ENCODE measurements at places on chromosomes 1 and 21.
A peak's percentile ranks its signal among the peaks of the same experiment; 100 is the strongest.

- DNase-seq: no peak
Observed at GRCh38 chr1:3545363-3546047, 65.8 kb downstream of the MEGF6 start.

GRCh38 chr1:16719571-16720350 is 20.6 kb upstream of the RNU1-4 start:
- DNase-seq: no peak

DNA sequence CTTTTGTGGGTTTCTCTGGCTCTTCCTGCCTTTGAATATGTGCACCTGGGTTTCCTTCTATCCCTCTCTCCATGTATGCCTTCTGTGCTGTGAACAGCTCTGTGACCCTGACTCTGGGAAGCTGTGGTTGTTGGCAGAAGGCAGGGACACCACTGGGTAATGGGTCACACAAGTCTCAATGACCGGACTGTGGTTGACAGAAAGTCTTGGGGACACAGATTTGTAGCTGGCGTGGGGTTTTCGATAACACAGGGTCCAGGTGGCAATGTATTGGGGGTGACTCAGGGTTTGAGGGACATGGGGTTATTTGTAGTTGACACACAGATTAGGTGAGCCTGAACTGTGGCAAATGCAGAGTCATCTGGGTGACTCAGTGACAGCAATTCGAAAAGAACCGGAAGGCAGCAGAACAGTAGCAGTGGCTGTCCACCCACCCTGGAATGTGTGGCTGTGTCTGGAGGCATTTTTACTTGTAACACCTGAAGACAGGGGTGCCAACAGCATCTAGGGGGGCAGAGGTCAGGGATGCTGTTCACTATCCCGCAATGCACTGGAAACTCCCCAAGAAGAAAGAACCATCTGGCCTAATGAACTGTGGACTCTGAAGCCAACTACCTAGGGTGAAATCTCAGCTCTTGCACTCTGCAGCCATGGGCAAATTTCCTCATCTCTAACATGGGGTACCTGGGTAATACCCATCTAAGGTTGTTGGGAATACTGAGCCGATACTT is 13.0 kb upstream of the SLC6A9 start:
- no peak for DNase-seq

DNA sequence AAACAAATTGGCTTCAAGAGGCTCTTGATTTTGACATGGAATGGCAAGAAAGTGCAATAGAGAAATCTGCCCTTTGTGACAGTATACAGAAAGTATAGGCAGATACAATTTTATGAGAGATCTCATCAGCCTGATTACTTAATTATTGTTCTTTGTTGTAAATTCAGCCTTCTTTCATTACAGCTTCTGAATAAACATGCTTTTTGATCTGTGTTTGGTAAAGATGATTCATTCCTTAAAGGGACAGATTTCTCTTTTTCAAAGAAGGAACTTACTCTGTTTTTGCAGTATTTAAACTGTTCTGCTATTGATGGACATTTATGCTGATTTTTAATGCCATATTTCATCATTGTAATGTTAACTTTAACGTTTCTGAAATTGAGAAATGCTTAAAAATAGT is 13.7 kb upstream of the MPC2 start:
- DNase-seq: no peak

GRCh38 chr1:204971517-204972336 is 71.3 kb upstream of the CNTN2 start:
- no peak for DNase-seq

GRCh38 chr1:46406881-46407608 is 12.9 kb downstream of the FAAH start:
- DNase-seq: peak; percentile 23

DNA sequence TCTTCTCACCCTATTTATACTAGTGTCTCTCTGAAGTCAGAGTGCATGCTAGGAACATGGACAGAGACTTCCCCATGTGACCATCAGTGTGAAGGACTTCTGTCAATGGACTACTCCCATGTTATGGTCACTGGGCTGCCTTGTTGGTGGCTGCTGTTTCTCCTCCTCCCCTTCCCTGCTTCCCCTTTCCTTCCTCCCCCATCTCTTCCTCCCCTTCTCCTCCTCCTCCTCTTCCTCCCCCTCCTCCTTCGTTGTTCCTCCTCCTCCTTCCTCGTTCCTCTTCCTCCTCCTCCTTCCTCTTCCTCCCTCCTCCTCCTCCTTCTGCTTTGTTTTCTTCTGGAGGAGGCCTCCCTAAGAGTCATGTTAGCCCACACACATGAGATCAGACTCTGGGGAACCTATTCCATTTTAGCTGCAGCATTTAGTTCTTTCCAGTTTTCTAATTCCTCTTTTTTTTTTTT is 35.8 kb downstream of the IER5 start:
- no peak for DNase-seq

DNA sequence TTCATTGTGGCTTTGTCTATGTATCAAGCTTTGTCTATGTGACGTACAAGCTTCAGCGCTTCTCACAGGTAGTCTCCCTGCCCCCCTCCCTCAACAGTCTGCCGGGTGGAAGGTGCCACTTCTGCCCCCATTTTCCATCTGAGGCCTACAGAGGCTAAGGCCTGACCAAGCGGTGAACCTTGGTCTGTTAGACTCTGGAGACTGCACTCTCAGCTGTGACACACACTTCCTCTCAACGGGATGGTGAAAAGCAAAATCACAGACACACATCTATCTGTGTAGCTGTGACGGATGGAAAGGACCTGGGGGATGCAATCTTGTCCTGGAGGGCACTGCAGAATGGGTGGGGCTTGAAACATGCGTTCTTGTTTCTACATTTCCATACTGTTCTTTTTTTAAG is 152.9 kb upstream of the EDN2 start:
- DNase-seq: no peak

GRCh38 chr1:6489383-6489765 is 2.1 kb downstream of the PLEKHG5 start:
- DNase-seq: no peak

- no peak for DNase-seq
Observed at GRCh38 chr1:160835751-160836150, 26.9 kb downstream of the CD244 start.

DNA sequence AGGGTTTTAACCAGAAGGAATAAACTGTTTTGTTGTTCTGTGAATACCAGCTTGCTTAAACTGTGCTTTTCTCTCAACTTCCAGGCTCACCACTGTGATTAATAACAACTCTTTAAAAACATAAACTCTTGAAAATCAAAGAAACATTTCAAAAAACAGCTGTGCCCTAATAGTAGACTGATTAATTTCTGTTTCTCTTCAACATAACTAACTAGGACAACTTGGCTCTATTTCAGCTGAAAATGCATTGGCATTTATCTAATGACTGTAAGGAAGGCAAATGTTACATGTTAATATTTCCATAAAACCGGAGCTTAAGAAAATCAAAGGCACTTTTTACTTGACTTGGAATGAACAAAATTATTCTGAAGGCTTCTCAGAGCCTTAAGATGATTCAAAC is 656.1 kb upstream of the NEGR1 start:
- DNase-seq: no peak

GRCh38 chr1:237664348-237664747 is 226.4 kb downstream of the ZP4 start:
- DNase-seq: no peak

- DNase-seq: no peak
Observed at GRCh38 chr1:28118640-28119307, 30.4 kb upstream of the EYA3 start.

DNA sequence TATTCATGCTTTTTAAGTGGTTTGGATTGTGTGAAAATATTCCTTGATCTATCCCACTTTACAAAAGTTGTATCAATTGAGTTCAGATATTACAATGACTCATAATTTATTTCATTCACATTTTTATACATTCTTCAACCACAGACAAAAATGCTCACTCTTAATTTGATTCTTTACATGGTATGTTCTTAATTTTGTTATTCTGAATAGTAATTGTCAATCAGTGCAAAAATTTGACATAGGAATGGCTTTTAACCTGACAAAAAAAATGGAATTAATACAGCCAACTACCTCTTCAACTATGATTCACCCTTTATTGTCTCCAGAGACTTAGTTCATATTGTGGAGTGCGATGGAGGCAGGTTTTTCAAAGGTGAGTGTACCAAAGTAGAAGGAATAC is 1002.4 kb upstream of the ADGRL4 start:
- no peak for DNase-seq

- peak; percentile 28 for DNase-seq
Observed at GRCh38 chr1:23838401-23838866, 13.2 kb upstream of the HMGCL start.

DNA sequence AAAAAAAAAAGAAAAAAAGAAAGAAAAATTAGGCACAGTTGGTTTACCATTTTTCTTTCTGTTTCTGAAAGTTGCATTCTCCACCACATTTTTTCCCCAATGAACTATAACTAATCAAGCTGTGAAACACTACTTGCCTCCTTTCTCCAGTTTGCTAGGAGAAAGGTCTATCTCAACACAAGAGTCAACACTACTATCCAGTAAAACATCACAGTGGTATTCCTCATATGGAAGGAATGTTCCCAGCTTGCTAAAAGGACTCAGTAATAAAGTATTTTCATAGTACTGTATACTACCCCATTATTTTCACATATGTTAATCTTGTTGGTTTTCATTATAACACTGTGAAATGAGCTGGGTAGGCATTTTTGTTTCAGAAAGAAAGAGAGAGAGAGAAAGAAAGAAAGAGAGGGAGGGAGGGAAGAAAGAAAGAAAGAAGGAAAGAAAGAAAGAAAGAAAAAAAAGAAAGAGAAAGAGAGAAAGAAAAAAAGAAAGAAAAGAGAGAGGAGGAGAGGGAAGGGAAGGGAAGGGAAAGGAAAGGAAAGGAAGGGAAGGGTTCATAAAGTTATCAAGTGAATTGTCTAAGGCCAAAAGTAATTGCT is 7.9 kb downstream of the PTGER3 start:
- no peak for DNase-seq

DNA sequence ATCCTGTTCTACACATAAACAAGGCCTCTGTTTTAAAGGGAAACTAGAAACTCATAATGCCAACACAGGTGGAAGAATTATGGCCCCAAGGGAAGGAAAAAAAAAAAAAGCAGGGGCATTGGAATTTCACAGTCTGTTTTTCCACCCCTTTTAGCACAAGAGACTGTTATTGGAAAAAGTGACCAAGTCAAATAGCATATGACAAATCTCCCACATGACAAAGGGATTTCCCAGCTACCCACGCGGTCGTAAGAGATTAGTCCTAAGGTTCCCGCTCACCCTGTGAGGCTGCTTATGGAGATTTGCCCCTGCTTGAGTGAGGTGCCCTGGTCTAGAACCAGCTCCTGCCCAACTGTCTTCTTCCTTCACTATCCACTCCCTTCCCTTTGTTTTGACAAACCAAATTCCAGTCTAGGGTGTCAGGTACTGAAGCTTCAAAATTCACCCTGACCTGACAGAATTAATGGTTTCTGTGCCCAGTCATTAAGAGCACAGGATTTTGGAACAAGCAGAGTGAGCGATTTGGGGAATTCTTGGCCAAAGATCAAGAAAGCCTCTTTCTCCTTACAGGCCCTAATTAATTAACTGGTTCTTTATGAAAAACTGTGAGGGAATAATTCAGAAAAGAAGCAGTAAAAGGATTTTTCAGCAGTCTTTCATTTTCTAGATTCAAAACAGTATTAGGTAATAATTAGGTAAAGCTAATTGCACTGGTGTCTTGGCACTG is 107.3 kb downstream of the NMNAT2 start:
- no peak for DNase-seq

- DNase-seq: no peak
Observed at GRCh38 chr1:221998781-221999180, 256.9 kb upstream of the DUSP10 start.

GRCh38 chr1:84606977-84607376 is 32.7 kb upstream of the CTBS start:
- no peak for DNase-seq

- no peak for DNase-seq
Observed at GRCh38 chr21:42819861-42820615, 59.3 kb downstream of the WDR4 start.

DNA sequence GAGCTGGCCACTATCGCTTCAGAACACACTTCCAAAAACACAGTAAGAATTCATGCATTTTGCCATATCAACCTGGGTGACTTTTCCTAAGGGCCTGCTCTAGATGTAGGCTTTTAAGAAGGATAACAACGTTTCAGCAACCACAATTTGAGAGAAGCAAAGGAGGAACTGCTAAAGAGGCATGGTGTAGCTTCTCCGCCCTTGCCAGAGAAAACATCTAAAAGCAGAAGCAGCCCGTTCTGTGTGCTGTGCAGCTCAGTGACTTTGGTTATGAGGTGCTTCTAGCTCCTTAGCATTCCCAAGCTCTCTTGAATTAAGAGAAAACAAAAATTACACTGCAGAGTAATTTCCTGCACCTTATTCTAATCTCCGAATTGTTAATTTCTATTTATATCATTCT is 2.7 kb downstream of the PER3 start:
- no peak for DNase-seq

DNA sequence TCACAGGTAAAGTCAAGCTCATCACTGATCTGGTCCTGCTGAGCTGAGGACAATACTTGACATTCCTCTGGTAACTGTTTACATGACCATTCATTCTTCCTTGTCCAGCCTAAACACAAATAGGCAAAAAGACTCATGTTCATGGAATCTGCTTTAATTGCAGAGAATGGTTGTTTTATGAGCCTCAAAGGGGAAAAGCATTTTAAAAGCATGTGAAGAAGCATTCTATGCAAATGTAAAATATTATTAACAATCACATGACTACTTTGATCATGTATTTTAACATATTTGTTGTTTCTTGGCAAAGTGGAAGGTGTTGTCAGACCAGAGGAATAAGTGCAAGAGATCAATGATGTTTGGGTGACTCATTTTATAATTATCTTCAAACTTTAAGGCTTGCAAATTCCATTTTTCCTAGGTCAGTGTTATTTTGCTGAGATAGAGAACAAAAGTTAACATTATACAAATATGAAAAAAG is 133.7 kb downstream of the RUNX1 start:
- DNase-seq: no peak

- no peak for DNase-seq
Observed at GRCh38 chr1:23371987-23372880, 2.6 kb upstream of the ZNF436 start.

DNA sequence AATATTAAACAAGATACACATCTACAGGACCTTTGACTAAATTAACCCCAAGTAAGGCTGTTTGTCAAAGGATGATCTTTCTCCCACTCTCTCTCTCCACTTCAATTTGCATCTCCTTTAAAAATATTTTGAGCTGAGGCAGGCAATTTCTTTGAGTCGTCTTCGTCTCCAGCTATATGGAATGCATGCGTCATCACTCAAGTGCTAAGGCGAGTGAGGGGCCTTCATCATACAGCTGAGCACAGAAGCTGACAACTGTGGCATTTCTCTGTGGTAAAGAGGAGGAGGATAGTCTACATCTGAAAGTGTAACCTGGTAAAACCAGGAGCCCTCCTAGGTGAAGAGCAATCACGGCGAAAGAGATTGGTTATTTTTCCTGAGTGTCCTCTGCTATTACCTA is 7.6 kb downstream of the EPHX4 start:
- DNase-seq: no peak

- DNase-seq: no peak
Observed at GRCh38 chr21:32819694-32820093, 48.1 kb upstream of the PAXBP1 start.

Measured in SHP77 (cell line).